ENCODE measurements at places on chromosomes 11 and 22. TPM values are rescaled to one million over a fixed set of nuclear protein-coding genes. Genes with fewer than 3 reads are reported as not detected.
A peak's percentile ranks its signal among the peaks of the same experiment; 100 is the strongest.

- DNase-seq = no peak
Measured at GRCh38 chr11:17766590-17766989, 32.0 kb downstream of the KCNC1 start.

- DNase-seq = no peak
Measured at GRCh38 chr11:106983261-106983660, 35.0 kb downstream of the GUCY1A2 start.

GRCh38 chr11:19891022-19891421 lies 178.4 kb downstream of the NAV2 start:
- DNase-seq = no peak

DNA sequence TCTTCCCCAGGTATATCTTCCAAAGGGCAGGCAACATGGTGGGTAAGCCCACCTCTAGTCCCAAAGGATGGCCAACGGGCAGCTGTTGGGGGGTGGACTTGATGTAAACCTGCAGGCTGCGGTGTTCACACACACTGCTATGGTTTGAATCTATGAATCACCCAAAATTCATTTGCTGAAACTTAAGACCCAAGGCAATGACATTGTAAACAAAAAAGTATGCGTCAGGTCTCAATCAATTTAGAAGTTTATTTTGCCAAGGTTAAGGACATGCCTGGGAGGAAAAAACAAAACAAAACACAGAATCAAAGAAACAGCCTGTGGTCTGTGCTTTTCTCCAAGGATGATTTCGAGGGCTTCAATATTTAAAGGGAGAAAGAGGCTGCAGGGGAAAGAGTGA lies 18.3 kb downstream of the RCN1 start:
- DNase-seq = peak; percentile 83

GRCh38 chr11:88538098-88538497 lies 200.6 kb upstream of the CTSC start:
- no peak for DNase-seq

- no peak for DNase-seq
Measured at GRCh38 chr22:17871726-17872458, 97.6 kb upstream of the BID start.

- DNase-seq = no peak
Measured at GRCh38 chr11:17845431-17845881, 110.9 kb downstream of the KCNC1 start.

DNA sequence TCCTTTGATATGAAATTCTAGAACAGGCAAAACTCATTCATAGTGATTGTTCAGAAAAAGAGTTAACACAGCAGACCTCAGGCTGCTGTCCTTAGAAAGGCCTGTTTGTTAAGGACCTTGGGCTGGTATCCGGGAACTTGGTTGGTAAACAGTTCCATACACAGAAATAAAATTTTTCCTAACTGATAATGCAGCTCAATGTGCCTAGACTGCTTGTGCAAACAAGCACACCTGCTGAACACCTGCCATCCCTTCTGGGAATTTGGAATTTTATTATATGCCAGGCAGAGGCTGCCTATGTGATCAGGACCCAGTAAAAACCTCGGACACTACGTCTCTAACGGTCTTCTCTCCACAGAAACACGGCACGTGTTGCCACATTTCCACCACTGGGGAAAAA lies 11.5 kb downstream of the THAP12 start:
- DNase-seq = no peak

DNA sequence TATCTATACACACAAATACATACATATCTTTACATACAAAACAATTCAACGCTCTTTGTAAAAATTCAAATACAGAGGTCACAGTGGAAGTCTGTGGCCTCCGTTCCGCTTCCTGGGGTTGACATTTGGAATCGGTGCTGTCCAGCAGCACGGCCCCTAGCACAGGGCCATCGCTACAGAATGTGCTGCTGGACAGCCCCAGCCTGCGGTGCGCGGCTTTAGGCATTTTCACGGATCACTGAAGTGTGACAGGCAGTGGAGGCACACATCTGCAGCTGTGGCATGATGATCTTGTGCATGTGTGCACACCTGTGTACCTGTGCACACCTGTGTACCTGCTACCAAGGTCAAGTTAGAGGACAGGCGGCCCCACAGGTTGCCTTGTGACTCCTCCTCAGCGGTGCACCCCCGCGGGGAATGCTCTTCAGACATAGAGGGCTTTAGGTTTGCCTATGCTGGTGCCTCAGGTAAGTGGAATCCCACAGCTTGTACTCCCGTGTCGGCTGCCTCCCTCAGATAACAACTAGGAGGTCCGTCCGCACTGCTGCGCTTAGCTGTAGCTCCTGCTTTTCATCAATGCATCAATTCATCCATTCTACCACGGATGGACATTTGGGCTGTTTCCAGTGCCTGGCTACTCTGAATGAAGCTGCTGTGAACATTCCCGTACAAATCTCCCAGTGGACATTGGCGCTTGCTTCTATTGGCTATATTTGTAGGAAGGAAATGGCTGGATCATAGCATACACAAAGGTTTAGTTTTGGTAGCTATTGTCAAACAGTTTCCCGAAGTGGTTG lies 29.9 kb downstream of the GAL start:
- peak; percentile 46 for DNase-seq

- no peak for DNase-seq
Measured at GRCh38 chr11:70421123-70421522, 22.8 kb downstream of the CTTN start.

DNA sequence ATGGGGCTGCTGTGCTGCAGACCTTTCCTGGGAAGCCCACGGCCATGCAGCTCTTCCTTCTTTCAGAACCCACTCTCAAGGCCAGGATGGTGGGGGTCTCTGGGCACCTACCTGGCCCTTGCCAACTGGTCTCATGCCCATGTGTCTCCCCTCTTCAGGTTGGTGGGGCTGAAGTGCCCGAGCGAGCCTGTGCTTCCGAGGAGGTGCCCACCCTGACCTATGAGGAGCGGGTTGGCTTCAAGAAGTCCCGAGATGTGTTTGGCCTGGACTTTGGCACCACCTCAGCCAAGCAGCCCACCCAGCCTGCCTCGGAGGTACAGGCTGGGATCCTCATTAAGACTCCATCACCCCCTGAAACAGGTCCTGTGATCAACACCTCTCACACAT lies 9.9 kb downstream of the THAP7 start:
- no peak for DNase-seq

DNA sequence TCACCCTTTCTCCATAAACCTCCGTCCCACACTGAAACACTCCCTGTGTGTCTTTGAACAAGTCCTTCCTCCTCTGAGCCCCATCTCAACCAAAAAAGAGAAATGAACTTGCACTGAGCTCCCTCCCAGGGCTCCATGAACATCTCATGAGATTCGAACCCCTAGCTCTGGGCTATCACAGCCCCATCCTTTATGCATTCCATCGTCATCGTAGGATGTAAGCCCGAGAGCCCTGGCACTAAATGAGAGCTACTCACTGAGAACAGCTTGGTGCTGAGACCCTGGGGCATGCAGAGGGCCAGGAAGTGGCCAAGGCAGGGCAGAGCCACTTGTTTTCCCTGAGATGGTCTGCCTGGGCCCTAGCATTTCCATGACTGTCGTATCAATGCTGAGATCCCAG lies 12.9 kb upstream of the SLC43A3 start:
- no peak for DNase-seq

GRCh38 chr22:24007253-24008021 lies 2.2 kb upstream of the GSTT4 start:
- no peak for DNase-seq

DNA sequence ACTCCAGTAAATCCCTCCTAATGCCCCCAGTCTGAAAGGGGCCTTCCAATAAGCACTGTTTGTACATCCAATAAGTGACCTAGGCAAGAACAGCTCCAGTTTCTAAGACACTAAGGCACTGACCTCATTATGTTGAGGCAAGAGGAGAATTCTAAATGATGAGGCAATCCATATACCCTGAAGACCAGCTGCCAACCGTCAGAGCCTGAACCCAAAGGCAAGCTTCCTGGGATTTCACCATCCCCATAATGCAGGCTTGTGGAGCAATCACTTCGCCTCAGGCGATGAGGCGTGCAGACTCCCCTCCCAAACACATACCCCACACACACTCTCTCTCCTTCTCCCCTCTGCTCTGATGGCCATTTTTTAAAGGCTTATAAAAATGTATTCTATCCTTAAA lies 49.5 kb downstream of the LGR4 start:
- DNase-seq = no peak

DNA sequence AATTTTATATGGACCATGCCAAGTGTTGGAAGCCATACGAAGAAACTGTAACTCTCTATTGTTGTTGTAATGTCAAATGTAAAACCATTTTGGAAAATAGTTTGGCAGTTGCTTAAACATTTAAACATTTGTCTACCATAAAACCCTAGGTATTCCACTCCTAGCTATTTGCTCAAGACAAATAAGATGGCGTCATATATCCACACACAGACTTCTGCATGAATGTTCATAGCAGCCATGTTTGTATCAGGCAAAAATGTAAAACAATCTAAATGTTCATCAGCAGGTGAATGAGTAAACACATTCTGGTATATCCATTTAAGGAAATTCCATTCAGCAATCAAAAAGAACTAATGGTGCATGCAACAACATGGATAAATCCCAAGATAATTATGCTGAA lies 27.9 kb downstream of the OR9I1 start:
- no peak for DNase-seq

GRCh38 chr22:48237466-48238283 lies 1475.2 kb downstream of the TBC1D22A start:
- DNase-seq = no peak

The SCGB1D2 gene
- not detected for total RNA-seq

The SIK2 gene
- total RNA-seq = 5.6 TPM

The GRM5 gene
- total RNA-seq = not detected

The RASSF10 gene
- not detected for total RNA-seq

The DTX4 gene
- 7.6 TPM for total RNA-seq

The LMNTD2 gene
- not detected for total RNA-seq

The FAM83F gene
- not detected for total RNA-seq

The TSPAN18 gene
- total RNA-seq = not detected

The BEST1 gene
- total RNA-seq = not detected

The FOLH1 gene
- not detected for total RNA-seq

Data from SJSA1 (cell line).